Renal cortex interstitium (tissue), 15 donors: ENCODE measurements at places on chromosomes 2 and 18.

GRCh38 chr2:119910566-119910965 lies 102.3 kb upstream of the EPB41L5 start:
- no peak for DNase-seq

- DNase-seq: no peak
These were observed 5.6 kb downstream of the TFPI start for GRCh38 chr2:187548656-187549055.

GRCh38 chr2:73640946-73641766 lies 1.1 kb downstream of the NAT8 start:
- DNase-seq: no peak

- DNase-seq: no peak
These were observed 110.6 kb downstream of the PRELID3A start for GRCh38 chr18:12518326-12518725.

DNA sequence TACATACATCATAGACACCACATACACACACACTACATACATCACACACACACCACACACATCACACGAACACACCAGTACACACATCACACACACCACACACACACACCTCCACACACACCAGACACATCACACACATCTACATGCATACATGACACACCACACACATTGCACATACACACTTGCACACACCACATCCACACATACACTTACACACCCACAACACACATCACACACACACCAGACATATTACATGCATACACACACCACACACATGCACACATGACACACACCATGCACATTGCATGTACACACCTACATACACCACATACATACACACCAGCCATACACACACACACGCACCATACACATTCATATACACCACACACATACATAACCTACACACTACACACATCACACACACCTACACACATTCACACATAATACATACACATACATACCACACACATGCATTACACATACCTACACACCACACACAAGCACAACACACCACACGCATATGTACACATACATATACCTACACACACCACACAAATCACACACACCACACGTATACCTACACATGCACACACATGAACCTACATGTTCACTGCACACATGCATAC lies 156.5 kb downstream of the NDUFA10 start:
- no peak for DNase-seq
